ENCODE measurements at places on chromosomes 6 and 20.

GRCh38 chr6:28600245-28600644 is 74.6 kb downstream of the GPX5 start:
- no peak for DNase-seq

- no peak for DNase-seq
Measured at GRCh38 chr6:119020597-119021561, 57.6 kb downstream of the FAM184A start.

GRCh38 chr20:59221049-59221706 is 57.6 kb downstream of the ZNF831 start:
- DNase-seq: no peak

GRCh38 chr6:28322661-28323060 is 13.3 kb downstream of the ZSCAN31 start:
- no peak for DNase-seq

- DNase-seq: no peak
Measured at GRCh38 chr6:34200340-34200971, 36.2 kb upstream of the HMGA1 start.

DNA sequence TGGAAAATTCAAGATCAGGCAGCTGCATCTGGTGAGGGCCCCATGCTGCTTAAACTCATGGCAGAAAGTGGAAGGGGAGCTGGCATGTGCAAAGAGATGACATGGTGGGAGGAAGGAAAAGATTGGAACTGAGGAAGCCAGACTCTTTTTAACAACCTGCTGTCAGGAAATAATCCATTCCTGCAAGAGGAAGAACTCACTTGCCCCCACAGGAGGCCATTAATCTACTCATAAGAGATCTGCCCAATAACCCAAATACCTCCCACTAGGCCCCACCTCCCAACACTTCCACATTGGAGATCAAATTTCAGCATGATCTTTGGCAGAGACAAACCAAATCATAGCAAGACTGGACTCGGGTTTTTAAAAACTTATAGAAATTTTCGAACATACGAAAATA is 200.5 kb upstream of the KCNQ5 start:
- DNase-seq: no peak

GRCh38 chr6:89278956-89279355 is 36.1 kb downstream of the GABRR2 start:
- no peak for DNase-seq
